Cerebellum (tissue), 4 donors: ENCODE measurements at places on chromosomes 4 and X. TPM values are rescaled to one million over a fixed set of nuclear protein-coding genes. Genes with fewer than 3 reads are reported as not detected.

TSR2 gene
- 7.2 TPM for total RNA-seq

IQSEC2 gene
- total RNA-seq: 10.9 TPM

ITIH6 gene
- not detected for total RNA-seq

LGI2 gene
- total RNA-seq: 5.5 TPM

HHIP gene
- total RNA-seq: 10.6 TPM

SPANXA1 gene
- total RNA-seq: not detected

PSAPL1 gene
- not detected for total RNA-seq

GABRQ gene
- 1.6 TPM for total RNA-seq

DAPP1 gene
- 0.73 TPM for total RNA-seq

FOXO4 gene
- 6.1 TPM for total RNA-seq

REELD1 gene
- not detected for total RNA-seq

MAGEA2 gene
- total RNA-seq: not detected

IL21 gene
- total RNA-seq: not detected

CFAP47 gene
- 6.8 TPM for total RNA-seq

LRP2BP gene
- 13.4 TPM for total RNA-seq

ACE2 gene
- 0.64 TPM for total RNA-seq

SPANXN4 gene
- total RNA-seq: not detected

IL1RAPL2 gene
- 11.2 TPM for total RNA-seq

ASB12 gene
- 0.54 TPM for total RNA-seq
